ENCODE measurements at places on chromosomes 1 and 21.

DNA sequence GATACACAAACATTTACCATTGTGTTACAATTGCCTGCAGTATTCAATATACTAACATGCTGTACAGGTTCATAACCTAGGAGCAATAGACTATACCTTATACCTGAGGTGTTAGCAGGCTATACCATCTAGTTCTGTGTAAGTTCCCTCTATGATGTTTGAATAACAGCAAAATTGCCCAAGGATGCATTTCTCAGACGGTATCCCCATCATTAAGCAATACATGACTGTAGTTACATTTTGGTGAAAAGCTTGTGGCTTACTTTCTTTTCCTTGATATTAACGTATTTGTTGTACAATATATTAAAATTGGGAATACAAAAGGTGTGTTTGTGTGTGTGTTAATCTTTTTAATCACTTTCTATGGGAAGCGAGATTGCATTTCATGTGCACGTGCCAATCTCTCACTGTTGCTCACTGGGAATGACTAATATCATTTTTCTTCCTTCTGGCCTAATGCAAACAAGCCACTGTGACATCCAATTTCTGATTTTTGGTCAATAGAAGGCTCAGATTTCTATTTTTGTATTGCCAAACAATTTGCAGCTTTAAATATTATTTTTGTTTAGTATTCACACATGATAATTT, 36.7 kb upstream of the WLS start:
- no peak for DNase-seq

GRCh38 chr1:16133007-16133961, 22.6 kb downstream of the EPHA2 start:
- DNase-seq = no peak

DNA sequence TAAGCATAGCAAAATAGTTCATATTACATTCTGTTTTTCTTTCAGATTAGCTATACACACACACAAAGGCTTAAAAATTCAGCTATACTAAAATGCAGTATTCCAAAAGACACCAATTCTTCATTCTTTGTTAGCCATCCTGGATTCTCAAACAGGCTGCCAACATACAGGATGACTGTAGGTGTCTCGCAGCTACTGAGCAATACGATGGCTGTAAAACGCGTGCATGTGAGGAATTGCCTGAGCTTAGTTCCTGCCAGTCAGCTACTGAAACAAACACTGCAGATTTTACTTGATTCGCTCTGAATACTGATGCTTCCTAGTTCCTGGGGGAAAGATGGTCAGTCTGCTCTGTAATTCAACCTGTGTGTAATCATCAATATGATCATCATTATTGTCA, 24.7 kb upstream of the HMGN1 start:
- DNase-seq = peak; percentile 34

GRCh38 chr1:33342041-33342723, 21.3 kb upstream of the A3GALT2 start:
- peak; percentile 99 for DNase-seq

DNA sequence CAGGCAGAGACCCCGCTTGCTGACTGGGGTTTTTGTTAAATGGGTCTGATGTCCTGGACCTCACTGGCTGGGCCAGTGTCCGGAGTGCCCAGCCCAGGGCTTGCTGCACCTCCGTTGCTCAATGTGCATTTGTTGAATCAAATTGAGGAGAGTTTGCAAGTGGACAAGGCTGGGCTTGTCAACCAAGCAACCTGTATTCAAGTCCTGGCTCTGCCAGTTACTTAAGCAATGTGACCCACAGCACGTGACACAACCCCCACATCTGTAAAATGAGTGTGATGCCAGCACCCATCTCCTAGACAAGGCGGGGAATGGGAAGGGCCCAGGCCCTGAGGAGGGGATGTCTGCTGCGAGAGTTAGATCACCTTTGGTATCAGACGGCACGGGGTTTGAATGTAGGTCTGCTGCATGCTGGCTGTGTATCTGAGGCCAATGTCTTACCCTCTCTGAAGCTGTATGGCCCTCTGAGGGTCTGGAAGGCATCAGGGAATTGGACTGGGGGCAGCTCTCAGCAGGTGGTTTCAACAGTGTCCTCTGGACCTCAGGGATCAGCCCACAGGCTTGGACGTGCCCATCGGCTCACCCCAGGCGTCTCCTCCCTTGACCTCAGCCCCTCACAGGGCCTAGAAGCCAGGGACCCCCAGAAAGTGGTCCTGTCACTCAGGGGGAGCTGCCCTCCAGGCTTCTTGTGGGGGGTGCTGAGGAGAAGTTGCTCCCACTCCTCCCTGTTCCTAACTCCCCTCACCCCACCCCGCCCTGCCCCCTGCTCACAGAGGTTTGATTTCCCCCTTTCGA, 51.0 kb upstream of the RUNX3 start:
- no peak for DNase-seq

All from fibroblast of lung (primary cell).